ENCODE measurements at places on chromosomes 2 and 18.
A peak's percentile ranks its signal among the peaks of the same experiment; 100 is the strongest.

GRCh38 chr18:5180254-5180653, 16.8 kb downstream of the AKAIN1 start:
- DNase-seq, result no peak

- peak; percentile 20 for DNase-seq
Observed at GRCh38 chr2:165634855-165635254, 159.2 kb downstream of the GALNT3 start.

GRCh38 chr18:58272779-58273435, 228.9 kb downstream of the NEDD4L start:
- DNase-seq, result no peak

GRCh38 chr2:177753682-177754491, 318.7 kb downstream of the PDE11A start:
- DNase-seq, result no peak

- DNase-seq, result no peak
Observed at GRCh38 chr2:63066838-63067237, 16.2 kb downstream of the OTX1 start.

All from H54 (cell line).